ENCODE measurements at places on chromosomes 4 and X.

DNA sequence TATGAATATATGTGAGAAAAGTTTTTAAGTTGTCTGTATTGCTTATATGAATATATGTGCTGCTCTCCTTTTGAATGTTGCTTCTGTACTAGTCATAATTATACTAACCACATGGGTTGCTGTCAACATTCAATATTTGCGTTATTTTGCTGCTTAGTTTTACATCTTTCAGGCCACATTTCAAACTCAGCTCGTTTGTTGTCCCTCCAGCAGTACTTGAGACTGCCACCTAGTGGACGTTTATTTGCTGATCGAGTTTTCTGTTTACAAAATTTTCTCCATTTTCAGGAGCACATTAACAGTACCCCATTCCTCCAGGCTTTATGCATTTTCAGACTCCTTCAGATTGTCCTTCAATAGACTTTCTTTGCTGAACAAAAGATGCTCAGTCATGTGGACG, 75.8 kb downstream of the NUDT11 start:
- DNase-seq = peak; percentile 47

DNA sequence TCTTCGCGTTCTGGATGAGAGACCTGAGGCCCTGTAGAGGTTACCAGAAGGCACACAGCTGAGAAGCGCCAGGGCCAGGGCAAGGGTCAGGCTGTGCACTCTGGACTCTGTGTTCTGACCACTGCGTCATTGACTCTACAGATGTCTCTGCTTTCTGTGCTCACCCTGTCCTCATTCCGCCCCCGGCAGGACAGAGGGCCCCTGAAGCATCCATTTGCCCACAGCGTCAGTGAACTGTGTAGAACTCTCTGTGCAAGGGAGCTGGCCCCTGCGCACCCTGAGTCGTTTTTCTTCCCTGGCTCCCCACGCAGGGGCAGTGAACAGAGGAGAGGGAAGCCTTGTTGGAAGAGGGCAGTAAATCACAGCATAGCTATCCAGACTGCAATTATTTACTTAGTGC, 6.1 kb upstream of the WAS start:
- no peak for DNase-seq

DNA sequence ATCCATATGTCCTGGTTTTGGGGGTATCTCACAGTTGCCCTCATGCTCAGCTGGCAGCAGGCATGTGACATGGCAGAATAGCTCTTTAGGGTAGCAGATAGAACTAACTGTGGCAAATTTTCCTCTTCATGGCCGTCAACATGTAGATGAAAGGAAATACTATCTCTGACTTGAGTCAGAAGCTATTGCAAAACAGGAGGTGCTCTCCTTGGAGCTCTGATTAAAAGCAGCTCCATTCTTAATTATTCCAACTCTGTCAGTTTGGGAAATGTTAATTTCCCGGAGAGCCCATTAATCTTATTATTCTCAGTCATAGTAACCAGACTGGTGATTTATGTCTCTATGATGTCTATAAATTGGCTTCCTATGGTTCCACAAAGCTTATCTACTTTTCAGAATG, 18.2 kb downstream of the IL13RA1 start:
- DNase-seq = no peak

DNA sequence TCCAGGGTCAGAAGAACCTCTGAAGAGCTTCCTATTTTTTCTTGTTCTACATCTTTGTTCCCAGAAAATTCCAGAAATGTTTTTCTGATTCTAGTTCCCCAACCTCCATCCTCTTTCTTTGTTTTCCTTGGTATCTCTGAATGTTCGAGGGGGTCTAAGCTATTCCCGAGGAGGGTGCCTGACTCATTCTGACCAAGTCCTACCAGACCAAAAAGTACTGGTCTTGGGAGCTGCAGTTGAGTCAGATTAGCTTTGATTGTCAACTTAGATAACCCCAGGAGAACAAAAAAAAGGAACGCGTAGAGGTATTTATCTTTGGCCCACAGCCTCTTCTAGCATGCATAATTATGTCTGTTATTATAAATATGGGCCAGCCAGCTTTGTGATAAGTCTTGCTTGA, 12.1 kb upstream of the TENM3 start:
- DNase-seq = no peak

DNA sequence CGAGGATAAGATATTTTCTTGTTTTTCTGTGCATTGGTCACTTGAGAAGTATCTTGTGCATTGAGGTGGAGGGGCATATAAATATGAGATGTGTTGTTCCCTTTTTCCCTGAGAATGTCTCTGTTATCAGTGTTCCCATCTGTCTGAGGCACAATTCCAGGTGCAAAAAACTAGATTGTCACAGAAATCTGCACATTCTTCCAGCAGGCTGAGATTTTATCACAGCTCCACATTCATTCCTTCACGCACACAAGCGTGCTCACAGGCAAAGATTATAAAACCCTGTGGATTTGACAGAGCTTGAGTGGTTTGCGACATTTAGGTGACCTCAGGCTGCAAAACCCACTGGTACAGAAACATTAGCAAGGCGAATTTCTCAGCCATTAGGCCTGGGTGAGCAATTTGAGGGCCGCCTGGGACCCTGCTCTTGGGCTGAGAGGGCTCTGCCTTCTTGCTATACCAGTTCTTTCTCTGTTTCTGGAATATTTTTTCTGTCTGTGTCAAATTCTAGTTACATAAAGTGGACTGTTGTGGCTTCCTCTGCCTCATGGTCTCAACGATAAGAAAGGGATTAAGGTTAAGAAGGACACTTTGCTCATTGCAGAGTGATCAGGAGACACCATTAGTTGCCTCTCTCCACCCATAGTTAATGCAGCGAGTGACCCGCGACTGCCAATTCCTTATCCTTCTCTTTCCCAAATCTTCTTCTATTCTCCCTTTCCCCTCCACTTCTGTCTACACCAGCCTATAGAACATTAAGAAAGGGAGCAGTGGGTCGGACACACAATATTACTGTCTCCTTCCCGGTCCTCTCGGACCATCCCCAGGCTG, 86.7 kb upstream of the C1QTNF7 start:
- no peak for DNase-seq

DNA sequence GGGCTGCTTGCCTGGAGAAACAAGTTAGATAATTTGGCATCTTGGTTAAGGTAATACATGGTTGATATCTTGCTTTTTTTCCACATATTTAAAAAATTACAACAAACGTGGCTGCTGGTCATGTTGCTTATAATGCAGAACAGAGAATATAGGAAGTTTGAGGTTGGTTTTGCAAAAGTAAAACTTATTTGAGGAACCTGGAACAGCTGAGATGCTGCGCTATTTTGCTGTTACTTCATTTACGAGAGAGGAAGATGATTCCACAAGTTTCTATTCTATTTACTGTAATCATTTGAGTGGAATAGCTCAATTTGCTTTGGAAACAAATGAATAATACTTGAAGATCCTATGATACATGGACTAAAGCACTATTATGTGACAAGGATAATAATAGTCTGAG, 118.9 kb downstream of the TMA16 start:
- DNase-seq = no peak

DNA sequence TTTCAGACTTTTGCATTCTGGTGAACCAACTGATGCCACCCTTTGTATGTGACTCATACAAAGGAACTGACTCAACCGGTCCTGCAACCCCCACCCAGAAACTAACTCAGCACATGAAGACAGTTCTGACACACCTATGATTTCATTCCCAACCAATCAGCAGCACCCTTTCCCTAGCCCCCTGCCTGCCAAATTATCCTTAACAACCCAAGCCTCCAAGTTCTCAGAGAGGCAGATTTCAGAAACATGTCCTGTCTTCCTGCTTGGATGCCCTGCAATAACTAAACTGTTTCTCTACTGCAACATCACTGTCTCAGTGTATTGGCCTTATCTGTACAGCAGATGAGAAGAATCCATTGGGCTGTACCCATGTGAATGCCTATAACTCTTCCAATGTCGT, 284.7 kb downstream of the CAMK2D start:
- DNase-seq = no peak

DNA sequence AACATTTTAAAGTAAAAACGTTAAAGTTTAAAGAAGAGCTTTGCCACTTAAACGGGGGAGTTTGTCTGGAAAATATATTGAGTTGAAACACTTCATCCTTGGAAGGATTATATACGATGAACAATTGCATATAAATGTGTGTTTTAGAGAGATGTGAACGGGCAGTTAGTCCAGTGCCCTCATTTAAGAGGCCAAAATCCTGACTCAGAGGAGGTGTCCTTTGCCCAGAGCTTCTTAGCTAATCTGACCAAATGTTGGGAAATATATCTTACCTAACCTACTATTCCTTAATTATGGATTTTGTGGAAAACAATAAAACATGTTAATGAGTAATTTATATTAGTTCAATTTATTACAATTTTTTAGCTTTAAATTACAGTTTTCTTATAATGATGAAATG, 327.2 kb upstream of the DIPK2B start:
- no peak for DNase-seq

DNA sequence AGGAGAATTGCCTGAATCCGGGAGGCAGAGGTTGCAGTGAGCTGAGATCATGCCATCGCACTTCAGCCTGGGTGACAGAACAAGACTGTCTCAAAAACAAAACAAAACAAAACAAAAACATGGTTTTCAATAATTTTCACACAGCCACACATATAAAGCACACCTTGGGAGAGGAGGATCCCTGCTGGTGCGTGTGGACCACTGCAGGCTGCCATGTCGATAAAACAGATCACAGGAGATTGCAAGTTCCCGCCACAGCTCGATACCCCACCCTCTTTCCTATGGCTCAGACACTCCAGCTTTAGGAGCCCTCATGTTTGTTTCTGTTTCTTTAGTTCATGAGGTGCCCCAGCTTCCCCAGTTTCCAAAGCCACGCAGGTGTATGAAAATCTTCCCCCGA, 31.3 kb upstream of the CLDN24 start:
- no peak for DNase-seq
